ENCODE measurements at places on chromosomes 3 and 15.

DNA sequence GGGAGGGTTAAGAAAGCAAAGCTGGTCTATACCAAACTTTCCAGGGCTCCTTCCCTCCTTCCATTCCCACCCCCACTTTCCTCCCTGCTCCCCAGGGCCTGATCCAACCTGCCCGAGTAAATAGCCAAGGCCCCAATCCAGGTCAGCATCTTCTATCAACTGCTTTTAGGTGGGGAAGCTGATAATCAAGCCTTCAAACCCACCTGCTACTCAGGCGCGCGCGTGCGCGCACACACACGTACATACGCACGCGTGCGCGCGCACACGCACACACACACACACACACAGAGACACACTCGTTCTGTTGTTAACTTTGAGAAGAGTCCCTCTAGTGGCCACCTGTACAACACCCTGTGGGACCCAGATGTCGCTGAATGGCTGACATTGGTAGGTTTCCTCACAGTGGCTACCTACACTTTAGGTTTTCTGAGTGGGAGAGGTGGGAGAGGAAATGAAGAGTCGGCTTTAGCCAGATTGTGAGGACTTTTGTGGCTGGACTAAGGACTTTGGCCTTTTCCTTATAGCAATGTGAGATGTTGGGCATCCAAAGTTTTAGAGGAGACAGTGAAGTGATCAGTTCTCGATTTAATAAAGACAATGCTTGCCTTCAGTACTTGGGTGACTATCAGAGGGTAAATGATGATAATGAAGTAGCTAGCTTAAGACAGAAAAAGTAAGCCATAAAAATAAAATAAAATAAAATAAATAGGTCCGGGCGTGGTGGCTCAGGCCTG is 179.9 kb upstream of the C2CD4B start:
- peak; percentile 57 for DNase-seq

DNA sequence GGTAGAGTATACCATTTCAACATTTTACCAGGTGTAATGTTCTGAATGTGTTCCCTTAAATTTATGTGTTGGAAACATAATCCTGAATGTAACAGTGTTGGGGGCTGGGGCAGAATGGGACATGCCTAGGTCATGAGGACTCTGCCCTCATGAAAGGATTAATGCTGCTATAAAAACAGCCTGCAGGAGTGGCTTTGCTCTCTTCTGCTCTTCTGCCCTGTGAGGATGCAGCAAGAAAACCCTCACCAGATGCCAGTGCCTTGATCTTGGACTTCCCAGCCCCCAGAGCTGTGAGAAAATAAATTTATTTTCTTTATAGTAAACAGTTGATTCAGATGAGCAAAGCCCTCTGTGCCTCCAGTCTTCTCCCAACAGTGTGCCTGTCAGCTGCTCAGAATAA is 326.0 kb upstream of the ONECUT1 start:
- DNase-seq = no peak

DNA sequence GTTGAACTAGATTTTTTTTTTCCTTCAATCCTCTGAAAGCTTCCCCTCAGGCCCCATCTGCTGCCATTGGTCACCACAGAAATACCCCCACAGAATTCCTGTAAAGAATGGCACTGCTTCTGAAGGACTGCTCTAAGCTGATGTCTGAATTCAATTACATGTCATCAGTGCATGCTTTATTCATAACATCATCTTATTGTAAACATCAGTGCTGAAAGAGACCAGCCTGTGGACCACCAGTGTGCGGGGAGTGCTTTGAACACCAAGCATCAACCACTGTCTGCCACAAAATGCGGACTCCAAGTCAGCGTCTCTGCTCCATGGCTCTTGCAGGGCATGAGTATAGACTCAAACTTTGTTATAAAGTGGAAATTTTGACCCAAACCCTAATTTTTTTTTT is 11.6 kb downstream of the PHLDB2 start:
- peak; percentile 38 for DNase-seq

- DNase-seq = no peak
These were observed 640.5 kb upstream of the GRM7 start for GRCh38 chr3:6220447-6220846.

DNA sequence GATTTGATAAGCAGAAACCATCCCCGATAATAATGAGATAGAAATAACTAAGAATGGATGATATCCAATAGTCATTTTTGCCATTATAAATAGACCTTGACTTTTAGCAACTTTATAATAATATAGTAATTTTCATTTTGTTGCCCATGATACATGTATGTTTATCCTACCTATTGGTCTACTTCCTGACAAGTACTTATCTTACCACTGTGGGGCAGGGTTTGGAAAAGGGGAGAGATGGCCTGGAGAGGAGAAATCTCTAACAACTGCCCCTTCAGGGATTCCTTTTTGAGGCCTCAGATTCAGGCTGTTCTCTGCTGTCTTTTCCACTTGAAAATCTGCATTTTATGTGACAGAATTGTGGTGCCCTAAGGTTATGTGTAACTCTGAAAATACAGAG is 42.2 kb downstream of the FAM98B start:
- DNase-seq = no peak

GRCh38 chr3:131033480-131034080 is 6.9 kb downstream of the NEK11 start:
- no peak for DNase-seq

- peak; percentile 40 for DNase-seq
These were observed 10.7 kb downstream of the GCNT3 start for GRCh38 chr15:59622289-59622688.

Data from NCI-H226 (cell line).